Hepatocyte (in vitro differentiated cells): ENCODE measurements at places on chromosomes 12 and 14.

DNA sequence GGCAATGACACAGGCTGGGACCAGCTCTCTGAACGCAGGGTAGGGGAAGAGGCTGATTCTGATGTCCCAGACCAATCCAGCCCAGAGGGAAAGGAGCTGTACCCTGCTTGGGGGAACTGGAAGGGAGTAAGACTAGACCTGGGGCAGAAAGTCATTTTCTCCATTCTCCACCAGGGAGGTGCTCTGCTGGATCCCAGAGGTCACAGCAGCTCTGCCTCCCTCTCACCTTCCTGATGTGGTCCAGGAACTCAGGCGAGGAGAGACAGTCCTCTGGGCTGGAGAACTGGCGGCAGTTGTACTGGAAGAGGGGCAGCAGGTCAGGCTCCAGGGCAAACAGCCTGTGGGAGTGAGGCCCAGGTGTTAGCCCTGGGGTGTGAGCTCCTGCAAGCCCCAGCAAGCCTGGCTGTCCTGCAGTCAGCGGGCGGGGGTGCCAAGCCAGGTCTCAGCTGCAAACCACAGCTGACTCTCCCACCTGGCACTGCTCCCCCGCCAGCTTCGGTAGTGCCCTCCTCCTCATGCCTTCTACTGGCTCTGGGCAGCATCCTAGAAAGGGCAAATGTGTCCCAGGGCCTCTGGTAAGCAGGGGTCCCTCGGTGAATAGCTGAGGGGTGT is 1.9 kb downstream of the NGB start:
- DNase-seq, result no peak

DNA sequence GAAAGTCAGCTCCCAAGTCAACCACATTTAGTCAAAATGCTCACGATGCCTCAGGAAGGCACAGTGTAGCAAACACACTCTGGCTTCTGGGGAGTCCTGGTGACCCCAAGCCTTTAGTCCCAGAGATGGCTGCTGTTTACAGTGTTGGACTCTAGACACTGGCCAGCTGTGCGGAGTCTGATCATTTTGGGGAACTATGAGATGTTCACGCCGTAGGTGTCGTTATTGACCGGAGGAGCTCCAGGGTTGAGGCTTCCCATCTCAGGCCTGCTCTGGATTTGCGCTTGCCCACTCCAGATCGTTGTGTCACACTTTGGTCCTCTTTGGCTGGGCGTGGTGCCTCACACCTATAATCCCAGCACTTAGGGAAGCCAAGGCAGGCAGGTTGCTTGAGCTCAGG is 27.7 kb downstream of the BRI3BP start:
- DNase-seq, result no peak

GRCh38 chr12:48788524-48788853 is 400 bp downstream of the ADCY6 start:
- DNase-seq, result no peak

DNA sequence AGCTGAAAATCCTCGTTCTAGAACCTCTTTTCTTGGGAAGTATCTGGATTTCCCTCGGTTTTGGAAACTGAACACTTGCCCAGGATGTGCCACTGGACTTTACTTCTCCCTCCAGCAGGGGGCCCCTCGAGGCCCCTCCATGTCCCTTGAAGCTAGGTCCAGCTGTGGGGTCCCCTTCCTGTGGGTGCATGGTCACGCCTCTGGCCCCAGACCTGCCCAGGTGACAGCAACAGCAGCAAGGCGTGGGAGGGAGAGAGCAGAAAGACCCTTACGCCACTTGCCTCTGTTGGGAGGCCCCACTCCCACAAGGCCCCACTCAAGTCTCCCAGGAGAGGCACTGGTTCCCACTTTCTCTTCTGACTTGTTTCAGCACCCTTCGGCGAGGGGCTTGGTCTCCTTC is 3.1 kb downstream of the SLC25A29 start:
- DNase-seq, result no peak

GRCh38 chr12:83945871-83946270 is 966.7 kb downstream of the SLC6A15 start:
- peak; percentile 5 for DNase-seq

GRCh38 chr12:638953-639557 is 24.2 kb downstream of the NINJ2 start:
- no peak for DNase-seq

DNA sequence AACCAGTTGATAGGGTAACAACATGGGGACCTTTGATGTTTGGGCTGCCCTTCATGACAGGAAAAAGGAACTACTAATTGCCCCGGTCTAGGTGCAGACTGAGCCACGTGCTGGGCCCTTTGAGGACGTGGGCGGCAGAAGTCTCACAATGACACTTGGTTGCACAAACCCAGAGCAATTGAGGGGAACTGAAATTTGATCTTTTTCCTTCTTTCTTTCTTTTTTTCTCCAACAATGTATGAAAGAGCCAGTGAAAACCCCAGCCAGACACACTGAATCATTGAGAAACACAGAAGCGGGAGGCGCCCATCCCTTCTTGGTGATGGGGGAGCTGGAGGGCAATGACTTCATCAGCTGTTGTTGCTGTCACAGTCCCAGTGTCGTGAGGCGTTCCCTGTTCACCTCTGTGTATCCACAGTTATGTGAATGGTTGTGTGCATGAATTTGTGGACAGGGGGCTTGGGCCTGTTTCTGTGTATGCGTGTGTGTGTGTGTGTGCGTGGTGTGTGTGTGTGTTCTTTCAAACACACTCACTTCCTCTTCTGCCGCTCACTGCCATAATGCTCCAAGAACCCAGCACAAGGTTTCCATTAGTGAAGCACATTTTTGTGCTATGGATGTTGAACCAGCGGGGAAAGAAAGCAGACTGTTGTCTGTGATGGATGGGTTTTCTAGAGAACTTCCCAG is 137.5 kb upstream of the CCND2 start:
- DNase-seq, result peak; percentile 51

GRCh38 chr14:50985124-50985858 is 41.0 kb upstream of the PYGL start:
- DNase-seq, result no peak
